ENCODE measurements at places on chromosomes 1 and 21.

- no peak for DNase-seq
These were observed 230.2 kb downstream of the PRDM2 start for GRCh38 chr1:13930151-13930550.

- no peak for DNase-seq
These were observed 133.2 kb upstream of the KCNJ15 start for GRCh38 chr21:38123626-38124025.

DNA sequence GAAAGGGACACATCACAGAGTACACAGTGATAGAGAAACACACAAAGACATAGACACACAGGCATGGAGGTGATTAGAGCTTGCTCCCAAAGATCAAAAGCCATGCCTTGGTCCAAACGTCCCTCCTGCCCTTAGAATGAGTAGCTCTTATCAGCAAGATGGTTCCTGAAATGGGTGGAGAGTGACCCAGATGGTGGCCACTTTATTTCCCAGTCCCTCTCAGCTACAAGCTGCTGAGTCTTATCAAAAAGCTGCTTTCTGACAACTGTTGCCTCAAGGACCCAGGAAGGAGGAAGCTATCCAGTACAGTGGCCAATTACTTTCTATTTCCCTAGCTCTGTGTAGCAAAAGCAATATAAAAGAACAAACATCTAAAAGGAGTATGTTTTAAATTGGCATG is 7.7 kb upstream of the CLCA1 start:
- DNase-seq, result no peak

- no peak for DNase-seq
These were observed 1397.0 kb upstream of the ADGRL4 start for GRCh38 chr1:80403471-80403893.

All from lower leg skin (tissue), 4 donors.